T-helper 2 cell treated with Interferon-gamma antibody and Interleukin-4, amounts not matched to agents 5 μg/mL and 100 μg/mL, for 36 hours (primary cell): ENCODE measurements at places on chromosomes 3 and 15.
A peak's percentile ranks its signal among the peaks of the same experiment; 100 is the strongest.

- H3K36me3 ChIP-seq: peaks cover 54% of the 10 kb centered on the region
- no peak overlapping the region for H3K4me3 ChIP-seq
- H3K4me1 ChIP-seq: peaks cover 45% of the 10 kb centered on the region
- no peak for DNase-seq
- H3K27me3 ChIP-seq: no peaks in the 10 kb centered on the region
- no peak overlapping the region for H3K27ac ChIP-seq
Measured at GRCh38 chr3:33041909-33042308, 55.0 kb downstream of the GLB1 start.

GRCh38 chr15:68792901-68793766 is 27.6 kb downstream of the ANP32A start:
- H3K36me3 ChIP-seq: peaks cover 23% of the 10 kb centered on the region
- peaks cover 75% of the 10 kb centered on the region for H3K4me1 ChIP-seq
- H3K4me3 ChIP-seq: peak overlapping the region; percentile 73
- peak overlapping the region; percentile 74 for H3K27ac ChIP-seq
- DNase-seq: no peak
- no peaks in the 10 kb centered on the region for H3K27me3 ChIP-seq

GRCh38 chr15:68224108-68224507 is 5.4 kb downstream of the CLN6 start:
- H3K4me3 ChIP-seq: no peak overlapping the region
- H3K27ac ChIP-seq: no peak overlapping the region
- DNase-seq: no peak
- H3K36me3 ChIP-seq: peaks cover 27% of the 10 kb centered on the region

GRCh38 chr15:86863226-86863915 is 783.7 kb downstream of the AGBL1 start:
- no peak overlapping the region for H3K27ac ChIP-seq
- no peaks in the 10 kb centered on the region for H3K4me1 ChIP-seq
- no peak overlapping the region for H3K4me3 ChIP-seq
- DNase-seq: no peak

DNA sequence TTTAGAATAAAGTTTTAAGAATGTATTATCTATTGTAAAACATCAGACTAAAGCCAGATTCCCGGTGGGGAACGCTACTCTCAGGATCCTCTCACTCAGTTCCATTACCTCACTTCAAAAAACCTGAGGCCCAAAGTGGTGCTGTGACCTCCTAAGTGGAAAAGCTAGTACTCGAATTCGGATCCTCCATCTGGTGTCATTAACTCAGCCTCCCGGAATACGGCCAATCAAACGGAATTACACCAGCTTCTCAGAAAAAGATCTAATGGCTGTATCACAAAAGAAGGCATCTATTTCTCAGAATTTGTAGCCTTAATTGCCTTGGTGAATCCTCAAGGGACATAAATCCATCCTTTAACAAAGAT is 627 bp downstream of the ACAD11 start:
- H3K36me3 ChIP-seq: peaks cover 5% of the 10 kb centered on the region
- H3K4me3 ChIP-seq: peak overlapping the region; percentile 96

GRCh38 chr3:186150041-186150830 is 41.3 kb upstream of the ETV5 start:
- no peak overlapping the region for H3K4me3 ChIP-seq
- peaks cover 6% of the 10 kb centered on the region for H3K4me1 ChIP-seq
- DNase-seq: no peak

DNA sequence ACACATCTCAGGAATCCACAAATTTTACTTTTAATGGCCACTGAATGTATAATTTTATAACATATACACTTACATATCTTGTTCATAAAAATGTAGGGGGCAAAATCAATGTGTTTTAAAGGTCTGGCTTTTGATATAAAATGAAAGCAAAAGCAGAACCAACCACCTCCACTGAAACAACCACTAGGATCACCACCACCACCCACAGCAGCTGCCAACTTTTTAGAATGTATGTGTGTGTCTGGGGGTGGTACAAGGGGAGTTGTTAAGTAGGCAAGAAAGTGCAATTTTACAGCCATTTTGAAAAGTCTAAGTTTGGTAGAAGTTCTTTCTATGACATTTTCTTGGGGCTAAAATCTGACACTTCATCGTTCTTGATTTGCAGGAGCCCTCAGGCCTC is 44.0 kb downstream of the OTOL1 start:
- H3K4me1 ChIP-seq: no peaks in the 10 kb centered on the region
- H3K4me3 ChIP-seq: no peak overlapping the region
- H3K36me3 ChIP-seq: no peaks in the 10 kb centered on the region
- no peak for DNase-seq
- H3K27me3 ChIP-seq: no peaks in the 10 kb centered on the region
- H3K27ac ChIP-seq: no peak overlapping the region

GRCh38 chr3:113534365-113534764 is 2.0 kb downstream of the SIDT1 start:
- H3K27me3 ChIP-seq: peaks cover 2% of the 10 kb centered on the region
- peak overlapping the region; percentile 99 for H3K27ac ChIP-seq
- H3K4me1 ChIP-seq: peaks cover 48% of the 10 kb centered on the region
- H3K4me3 ChIP-seq: peak overlapping the region; percentile 96
- DNase-seq: no peak

DNA sequence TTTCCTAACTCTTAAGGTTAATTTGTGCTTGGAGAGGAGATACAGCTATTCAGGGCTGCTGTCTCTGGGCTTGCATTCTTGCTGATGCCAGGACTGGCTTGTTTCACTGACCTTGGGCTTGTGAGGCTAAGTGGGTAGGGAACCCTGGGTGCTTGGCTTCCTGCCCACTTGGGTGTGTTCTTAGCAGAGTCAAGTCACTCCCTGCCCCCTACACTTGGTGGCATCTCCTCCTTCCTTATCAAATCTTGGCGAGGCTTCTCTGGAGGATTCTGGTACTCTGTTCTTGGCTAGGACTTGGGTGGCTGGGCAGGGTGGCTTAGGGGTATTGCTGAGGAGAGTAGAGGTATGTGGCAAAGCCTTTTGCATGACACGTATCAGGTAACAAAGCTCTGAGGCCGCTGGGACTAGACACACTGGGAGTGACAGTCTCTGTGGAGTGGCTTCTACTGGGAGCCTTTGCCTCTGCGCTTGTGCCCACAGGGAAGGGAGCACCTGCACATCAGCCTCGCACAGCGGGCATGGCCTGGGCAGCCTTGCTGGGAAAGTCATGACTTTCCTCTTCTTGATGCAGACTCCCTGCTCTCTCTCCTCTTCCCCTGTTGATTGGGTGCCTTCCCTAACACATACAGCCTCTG is 41.8 kb downstream of the CHCHD6 start:
- no peaks in the 10 kb centered on the region for H3K27me3 ChIP-seq
- no peaks in the 10 kb centered on the region for H3K36me3 ChIP-seq
- H3K27ac ChIP-seq: no peak overlapping the region
- H3K4me1 ChIP-seq: peaks cover 6% of the 10 kb centered on the region
- no peak overlapping the region for H3K4me3 ChIP-seq

DNA sequence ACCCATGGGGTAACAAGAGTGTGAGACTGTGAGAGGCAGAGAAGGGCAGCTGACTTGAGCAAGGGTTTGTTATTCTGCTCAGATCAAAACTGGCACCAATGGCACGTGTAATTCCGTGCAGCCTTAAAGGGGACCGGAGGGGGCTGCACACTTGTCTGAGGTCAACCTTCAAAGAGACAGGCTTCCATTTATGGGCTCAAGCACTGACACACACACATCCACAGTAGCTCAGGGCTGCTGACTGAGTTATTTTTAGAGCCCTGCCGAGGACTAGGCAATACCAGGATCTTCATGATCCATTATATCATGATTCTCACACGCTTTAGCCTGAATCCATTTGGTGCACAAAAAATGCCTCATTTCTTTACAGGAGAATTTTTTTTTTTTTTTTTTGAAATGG is 20.6 kb upstream of the SPTBN5 start:
- no peaks in the 10 kb centered on the region for H3K27me3 ChIP-seq
- peaks cover 4% of the 10 kb centered on the region for H3K36me3 ChIP-seq
- no peak for DNase-seq
- H3K27ac ChIP-seq: no peak overlapping the region

DNA sequence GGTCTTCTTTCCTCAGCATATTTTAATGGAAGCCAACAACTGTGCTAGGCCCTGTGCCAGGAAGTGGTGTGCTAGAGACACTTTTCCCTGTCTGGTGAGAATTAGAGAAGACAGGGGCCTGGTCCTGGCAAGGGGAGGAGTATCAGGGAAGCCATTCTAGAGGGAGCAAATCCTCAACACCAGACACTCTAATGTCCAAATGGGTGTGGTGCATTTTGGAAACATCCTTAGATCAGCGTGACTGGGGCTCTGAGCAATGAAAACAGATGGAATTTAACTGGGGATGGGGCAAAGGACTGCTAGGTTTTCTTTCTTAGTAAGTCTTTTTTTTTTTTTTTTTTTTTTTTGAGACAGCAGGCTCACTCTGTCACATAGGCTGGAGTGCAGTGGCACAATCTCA is 7.7 kb upstream of the VPS18 start:
- H3K4me1 ChIP-seq: peaks cover 10% of the 10 kb centered on the region
- no peak overlapping the region for H3K4me3 ChIP-seq
- peaks cover 2% of the 10 kb centered on the region for H3K27me3 ChIP-seq
- H3K36me3 ChIP-seq: no peaks in the 10 kb centered on the region

DNA sequence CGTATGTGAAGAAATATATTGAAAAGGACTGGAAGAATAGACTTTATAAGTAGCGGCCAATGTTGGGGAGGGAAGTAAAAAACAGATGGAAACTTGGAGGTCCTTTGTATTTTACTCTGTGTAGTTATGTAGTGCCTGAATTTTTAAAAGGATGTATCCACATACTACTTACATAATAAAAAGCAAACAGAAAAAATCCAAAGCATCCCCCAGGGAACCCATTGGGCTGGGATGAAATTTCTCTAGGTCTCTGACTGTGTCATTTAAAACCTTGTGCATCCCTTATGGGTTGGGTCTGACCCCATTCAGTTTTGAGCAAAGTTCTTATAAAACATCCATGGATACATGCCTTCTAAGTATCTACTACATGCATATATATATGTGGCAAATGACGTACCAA is 141.1 kb downstream of the NR1D2 start:
- H3K36me3 ChIP-seq: no peaks in the 10 kb centered on the region
- no peak overlapping the region for H3K4me3 ChIP-seq
- no peak overlapping the region for H3K27ac ChIP-seq
- no peak for DNase-seq

DNA sequence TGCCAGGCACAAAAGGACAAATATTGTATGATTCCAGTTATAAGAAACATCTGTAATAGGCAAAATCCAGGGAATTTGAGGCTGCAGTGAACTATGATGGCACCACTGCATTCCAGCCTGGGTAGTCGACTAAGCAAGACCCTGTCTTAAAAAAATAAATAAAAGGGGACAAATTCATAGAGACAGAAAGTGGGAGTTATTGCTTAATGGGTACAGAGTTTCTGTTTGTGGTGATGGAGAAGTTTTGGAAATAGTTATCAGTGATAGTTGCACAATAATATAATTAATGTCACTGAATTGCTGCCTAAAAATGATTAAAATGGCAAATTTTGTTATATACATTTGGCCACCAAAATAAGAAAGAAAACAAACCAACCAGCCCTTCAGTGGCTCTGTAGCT is 27.6 kb upstream of the CNBP start:
- H3K27ac ChIP-seq: no peak overlapping the region
- DNase-seq: no peak
- no peak overlapping the region for H3K4me3 ChIP-seq
- peaks cover 2% of the 10 kb centered on the region for H3K4me1 ChIP-seq
- peaks cover 2% of the 10 kb centered on the region for H3K27me3 ChIP-seq

DNA sequence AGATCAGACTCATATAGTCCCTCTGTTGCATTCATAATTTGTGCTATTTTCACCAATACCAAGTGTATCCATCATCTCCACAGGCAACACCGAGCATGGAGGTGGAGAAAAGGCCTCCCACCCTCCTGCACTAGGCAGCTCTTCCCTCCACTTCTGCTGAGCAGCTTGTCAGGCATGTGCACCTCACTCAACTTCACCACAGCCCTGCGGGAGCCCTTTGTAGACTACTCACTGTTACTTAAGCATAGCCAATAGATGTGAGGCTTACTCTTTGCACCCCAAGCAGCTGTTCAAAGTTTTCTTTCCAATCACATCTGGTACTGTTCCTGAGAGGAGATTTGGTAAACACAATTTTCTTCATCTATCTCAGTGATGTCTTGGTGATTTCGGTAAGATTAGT is 16.9 kb upstream of the GUCA1C start:
- no peaks in the 10 kb centered on the region for H3K36me3 ChIP-seq
- no peak for DNase-seq
- H3K27ac ChIP-seq: no peak overlapping the region

DNA sequence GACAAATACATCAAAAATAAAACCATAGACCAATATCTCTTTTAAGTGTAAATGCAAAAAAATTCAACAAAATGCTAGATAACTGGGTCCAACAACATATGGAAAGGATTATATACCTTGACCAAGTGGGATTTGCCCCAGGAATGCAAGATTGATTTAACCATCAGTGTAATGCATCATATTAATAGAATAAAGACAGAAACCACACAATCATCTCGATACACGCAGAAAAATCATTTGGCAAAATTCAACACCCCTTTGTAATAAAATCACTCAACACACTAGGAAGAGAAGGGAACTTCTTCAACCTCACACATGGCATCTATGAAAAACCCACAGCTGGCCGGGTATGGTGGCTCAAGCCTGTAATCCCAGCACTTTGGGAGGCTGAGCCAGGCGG is 19.5 kb downstream of the GREM1 start:
- H3K27ac ChIP-seq: no peak overlapping the region
- H3K4me1 ChIP-seq: no peaks in the 10 kb centered on the region
- no peaks in the 10 kb centered on the region for H3K36me3 ChIP-seq
- DNase-seq: no peak
- no peak overlapping the region for H3K4me3 ChIP-seq

DNA sequence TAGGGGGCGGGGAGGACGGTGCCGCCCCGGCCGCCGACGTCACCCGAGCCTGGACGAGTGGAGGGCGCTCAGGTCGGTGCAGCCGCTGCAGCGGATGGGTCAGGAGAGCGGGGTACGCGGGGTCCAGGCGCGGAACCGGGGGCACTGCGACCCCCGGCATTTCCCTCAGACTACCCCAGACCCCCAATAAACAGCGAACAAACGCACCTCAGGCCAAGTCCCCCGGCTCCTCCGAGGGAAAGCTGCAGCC is 78.9 kb downstream of the IQSEC1 start:
- no peak for DNase-seq
- H3K36me3 ChIP-seq: peaks cover 31% of the 10 kb centered on the region
- H3K4me1 ChIP-seq: peaks cover 7% of the 10 kb centered on the region
- H3K27ac ChIP-seq: no peak overlapping the region

- no peak for DNase-seq
- H3K4me1 ChIP-seq: peaks cover 21% of the 10 kb centered on the region
- H3K36me3 ChIP-seq: peaks cover 10% of the 10 kb centered on the region
- H3K27me3 ChIP-seq: no peaks in the 10 kb centered on the region
Measured at GRCh38 chr3:179196098-179196497, 47.9 kb downstream of the PIK3CA start.

DNA sequence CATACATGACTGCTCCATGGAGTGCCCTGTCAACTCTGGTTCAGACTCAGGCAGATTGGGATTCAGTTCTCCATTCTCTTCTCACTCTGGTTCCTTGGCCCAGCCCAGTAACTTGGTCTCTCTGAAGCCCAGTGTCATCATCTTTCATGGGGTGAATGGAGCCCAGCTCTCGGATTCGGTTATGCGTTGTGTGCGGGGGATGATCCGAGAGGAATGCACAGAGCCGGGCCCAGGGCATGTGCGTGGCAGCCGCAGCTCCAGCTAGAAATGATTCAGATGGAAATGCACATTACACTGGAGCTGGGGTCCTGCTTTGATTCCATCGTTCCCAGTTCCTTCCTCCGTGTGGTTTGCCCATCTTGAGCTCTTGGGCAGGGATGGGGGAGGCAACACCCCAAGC is 189.4 kb downstream of the FEZF2 start:
- no peaks in the 10 kb centered on the region for H3K27me3 ChIP-seq
- no peaks in the 10 kb centered on the region for H3K36me3 ChIP-seq
- H3K27ac ChIP-seq: no peak overlapping the region
